ENCODE measurements at places on chromosomes 2 and 18. TPM values are rescaled to one million over a fixed set of nuclear protein-coding genes. Genes with fewer than 3 reads are reported as not detected.

MITD1 gene
- total RNA-seq, result 30.1 TPM

ERBB4 gene
- total RNA-seq, result 0.16 TPM

KCNG2 gene
- not detected for total RNA-seq

REG1B gene
- total RNA-seq, result not detected

RAB6C gene
- not detected for total RNA-seq

MYO3B gene
- 0.33 TPM for total RNA-seq

STON1 gene
- total RNA-seq, result 24.6 TPM

ACKR3 gene
- 2.0 TPM for total RNA-seq

FNDC4 gene
- 7.3 TPM for total RNA-seq

CD302 gene
- total RNA-seq, result 23.0 TPM

HOXD13 gene
- total RNA-seq, result not detected

AMER3 gene
- not detected for total RNA-seq

MBD2 gene
- 34.2 TPM for total RNA-seq

FAM117B gene
- 4.7 TPM for total RNA-seq

VSNL1 gene
- total RNA-seq, result 0.90 TPM

CCDC74A gene
- total RNA-seq, result 15.1 TPM

SFT2D3 gene
- total RNA-seq, result 7.0 TPM

PROM2 gene
- 0.18 TPM for total RNA-seq

DTNB gene
- total RNA-seq, result 11.7 TPM

EIPR1 gene
- total RNA-seq, result 36.1 TPM

FKBP7 gene
- 109 TPM for total RNA-seq

TCF23 gene
- total RNA-seq, result not detected

CD226 gene
- 0.99 TPM for total RNA-seq

RIOK3 gene
- 89.3 TPM for total RNA-seq

BCL2L11 gene
- 2.2 TPM for total RNA-seq

RBKS gene
- total RNA-seq, result 1.4 TPM

GREB1L gene
- total RNA-seq, result 3.7 TPM

CREG2 gene
- 0.25 TPM for total RNA-seq

BMP10 gene
- not detected for total RNA-seq

MATN3 gene
- total RNA-seq, result 1.1 TPM

ZNF396 gene
- total RNA-seq, result 2.0 TPM

MOGAT1 gene
- not detected for total RNA-seq

CDK5R2 gene
- total RNA-seq, result not detected

CNNM3 gene
- total RNA-seq, result 2.2 TPM

ASB18 gene
- not detected for total RNA-seq

CHST10 gene
- total RNA-seq, result 11.0 TPM

NT5DC4 gene
- not detected for total RNA-seq

ALKAL2 gene
- total RNA-seq, result 1.3 TPM

TTC21B gene
- 17.8 TPM for total RNA-seq

SERPINB11 gene
- not detected for total RNA-seq

ZNF397 gene
- total RNA-seq, result 20.5 TPM

YWHAQ gene
- total RNA-seq, result 152 TPM

SCYGR4 gene
- total RNA-seq, result not detected

NGEF gene
- total RNA-seq, result 1.1 TPM

NR4A2 gene
- total RNA-seq, result 0.41 TPM

FLACC1 gene
- total RNA-seq, result 1.2 TPM

ZNF804A gene
- 12.9 TPM for total RNA-seq
